ENCODE measurements at places on chromosomes 2 and 18.

DNA sequence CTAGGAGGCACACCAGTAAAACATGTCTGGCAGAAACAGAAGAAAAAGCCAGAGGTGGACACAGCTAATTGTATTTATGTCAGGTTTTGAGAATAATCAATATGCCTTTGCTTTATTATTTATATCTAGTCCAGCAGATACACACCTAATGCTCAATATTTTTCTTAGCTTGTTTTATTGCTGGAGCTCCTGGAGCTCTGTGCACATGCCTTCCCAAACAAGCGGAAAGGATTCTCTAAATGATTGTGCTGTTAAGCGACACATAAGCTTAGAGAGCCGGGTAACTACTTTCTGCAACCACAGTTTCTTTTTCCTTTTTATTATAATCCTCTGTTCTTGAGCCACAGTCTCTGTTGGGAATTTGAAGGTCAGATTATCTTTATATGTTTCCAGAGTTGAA, 177.3 kb upstream of the ST6GAL2 start:
- no peak for DNase-seq

- DNase-seq = no peak
Measured at GRCh38 chr2:176484838-176485237, 215.6 kb downstream of the MTX2 start.

- no peak for DNase-seq
Measured at GRCh38 chr18:34604591-34604990, 105.5 kb upstream of the DTNA start.

DNA sequence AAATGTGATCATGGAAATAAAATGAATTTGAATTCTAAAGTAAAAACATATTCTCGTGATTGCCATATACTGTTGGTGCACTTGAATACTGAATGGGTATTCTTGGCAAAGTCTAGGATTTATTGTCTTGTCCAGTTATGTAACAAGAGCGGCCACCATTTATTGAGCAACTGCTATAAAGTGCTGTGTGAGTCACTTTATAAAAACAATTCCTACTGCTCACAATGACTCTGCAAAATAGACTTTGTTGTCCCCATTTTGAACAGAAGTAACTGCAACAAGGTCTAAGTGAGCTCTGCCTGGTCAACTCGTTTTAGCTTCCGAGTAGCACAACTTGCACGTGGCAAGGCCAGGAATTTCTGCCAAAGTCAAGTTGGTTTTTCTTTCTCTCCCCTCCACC, 995.6 kb upstream of the FANCL start:
- no peak for DNase-seq

GRCh38 chr2:128169497-128169896, 78.5 kb downstream of the UGGT1 start:
- no peak for DNase-seq

- DNase-seq = no peak
Measured at GRCh38 chr2:11174222-11174621, 19.0 kb downstream of the SLC66A3 start.

DNA sequence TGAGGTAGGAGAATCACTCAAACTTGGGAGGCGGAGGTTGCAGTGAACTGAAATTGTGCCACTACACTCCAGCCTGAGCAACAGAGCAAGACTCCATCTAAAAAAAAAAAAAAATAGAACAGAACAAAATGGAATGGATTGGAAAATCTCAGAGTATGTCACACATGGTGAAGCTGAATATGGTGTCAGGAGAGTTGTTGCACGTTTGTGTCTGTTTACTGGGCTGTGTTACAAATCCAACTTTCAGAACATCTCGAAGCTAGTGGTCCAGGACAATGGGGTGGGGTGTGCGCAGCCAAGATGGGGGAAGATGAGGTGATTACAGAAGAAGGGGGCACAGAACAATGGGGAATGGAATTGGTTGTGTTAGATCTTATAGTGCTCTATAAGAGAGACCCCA, 17.6 kb downstream of the SAG start:
- no peak for DNase-seq

GRCh38 chr2:23745726-23746105, 181.2 kb downstream of the ATAD2B start:
- no peak for DNase-seq

DNA sequence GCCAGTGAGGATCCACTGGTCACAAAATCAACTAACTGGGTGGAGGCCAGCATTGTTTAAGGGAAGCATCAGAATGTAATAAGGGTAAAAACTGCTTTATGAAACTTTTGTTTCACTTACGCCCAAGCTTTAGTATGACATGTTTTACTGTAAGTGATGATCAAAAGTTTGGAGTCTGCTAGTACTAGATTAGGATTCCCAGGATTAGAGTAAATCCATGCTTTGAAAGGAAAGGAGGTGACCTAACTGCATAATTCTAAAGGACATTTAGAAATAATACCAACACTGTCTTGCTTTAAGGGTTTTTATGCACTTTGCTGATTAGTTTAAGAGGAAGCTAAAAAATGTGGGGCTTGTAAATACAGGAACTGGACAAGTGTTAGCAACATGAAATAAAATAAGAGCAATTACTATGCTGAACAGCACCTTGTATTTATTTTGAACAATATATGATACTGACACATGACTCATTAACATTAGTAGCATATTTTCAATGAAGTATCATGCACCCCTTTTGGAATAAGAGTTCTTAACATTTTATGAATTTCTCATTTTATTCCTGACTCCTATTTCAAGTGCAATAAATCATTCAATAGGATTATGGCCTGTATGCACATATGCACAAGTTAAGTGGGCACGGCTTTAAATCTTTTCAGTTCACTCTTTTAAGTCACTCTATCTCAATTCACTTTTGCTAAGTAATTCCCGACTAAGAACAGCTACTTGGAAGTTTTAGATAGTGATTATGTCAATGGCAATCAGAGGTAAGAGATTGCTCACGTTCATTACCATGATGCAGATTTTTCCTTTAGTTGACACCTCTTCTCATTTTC, 62.5 kb downstream of the STK39 start:
- DNase-seq = no peak

- no peak for DNase-seq
Measured at GRCh38 chr2:15243762-15244161, 317.4 kb downstream of the NBAS start.

DNA sequence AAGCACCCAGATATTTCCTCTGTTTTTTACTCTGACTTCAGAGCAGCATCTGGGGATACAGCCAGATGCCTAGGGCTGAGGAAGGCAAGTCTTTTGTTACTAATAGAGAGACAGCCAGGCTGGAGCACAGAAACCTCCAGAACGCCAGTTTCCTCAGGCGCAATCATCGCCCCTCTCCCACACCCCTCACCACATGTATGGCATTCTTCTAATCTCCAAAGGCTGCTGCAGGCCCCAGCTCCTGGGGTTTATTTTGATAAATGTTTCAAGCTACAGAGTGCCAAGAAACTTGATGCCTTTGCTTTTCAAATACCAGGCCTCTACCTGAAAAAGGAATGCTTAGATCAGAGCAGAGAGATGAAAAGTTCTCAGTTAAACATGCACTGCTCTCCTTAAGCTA, 283.6 kb downstream of the RBM43 start:
- DNase-seq = no peak

- DNase-seq = no peak
Measured at GRCh38 chr18:7902399-7902839, 335.3 kb downstream of the PTPRM start.

- no peak for DNase-seq
Measured at GRCh38 chr2:175062787-175063585, 57.8 kb upstream of the CHN1 start.

DNA sequence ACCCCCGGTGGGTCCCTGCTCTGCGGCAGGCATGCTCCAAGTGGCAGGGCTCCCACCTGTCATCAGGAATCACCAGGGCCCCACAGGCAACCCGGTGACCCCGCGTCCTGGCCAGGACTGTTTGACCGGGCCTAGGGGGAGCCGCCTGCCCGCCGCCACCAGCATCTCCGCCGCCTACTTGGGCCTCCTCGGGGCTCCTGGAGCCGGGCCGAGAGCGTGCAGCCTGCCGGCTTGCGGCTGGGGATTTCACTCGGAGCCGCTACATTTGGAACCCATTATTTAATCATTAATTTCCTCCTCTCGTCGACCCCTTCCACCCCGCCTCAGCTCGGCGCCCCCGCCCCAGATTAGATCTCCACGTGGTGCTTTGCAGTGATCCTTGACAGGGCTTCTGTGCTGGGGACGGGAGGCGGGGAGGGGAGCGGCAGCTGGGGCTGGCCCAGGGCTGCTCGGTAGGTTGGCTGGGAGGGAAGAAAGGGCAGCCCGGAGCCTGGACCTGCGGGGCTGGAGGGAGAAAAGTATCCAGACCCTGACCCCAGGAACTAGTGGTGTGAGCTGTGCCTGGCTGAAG, 295.4 kb downstream of the CYP26B1 start:
- no peak for DNase-seq

- no peak for DNase-seq
Measured at GRCh38 chr2:127608061-127609030, 37.6 kb upstream of the GPR17 start.

GRCh38 chr2:8239531-8240088, 442.2 kb upstream of the ID2 start:
- no peak for DNase-seq

DNA sequence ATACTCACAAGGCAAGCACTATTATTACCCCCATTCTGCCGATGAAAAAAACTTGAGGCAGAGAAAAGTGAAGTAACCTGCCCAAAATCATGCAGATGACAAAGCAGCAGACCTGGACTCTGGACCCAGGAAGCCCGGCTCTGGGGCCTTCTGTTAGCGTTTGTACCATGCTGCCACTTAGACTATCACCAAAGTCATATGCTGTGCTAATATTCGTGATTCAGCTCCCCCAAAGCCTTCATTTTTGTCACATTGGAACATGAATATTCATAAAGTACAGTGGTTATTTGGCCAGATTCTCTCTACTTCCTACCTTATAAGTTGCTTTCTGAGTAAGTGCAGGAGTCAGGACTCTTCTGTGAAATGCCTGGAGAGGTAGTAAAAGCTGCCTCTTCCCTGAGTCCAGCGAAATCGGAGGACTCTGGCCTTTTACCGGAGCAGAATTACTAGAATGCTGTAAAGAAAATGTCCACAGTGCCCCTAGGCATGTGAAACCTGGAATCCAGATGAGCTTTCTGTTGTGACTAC, 86.7 kb downstream of the FTCDNL1 start:
- no peak for DNase-seq

DNA sequence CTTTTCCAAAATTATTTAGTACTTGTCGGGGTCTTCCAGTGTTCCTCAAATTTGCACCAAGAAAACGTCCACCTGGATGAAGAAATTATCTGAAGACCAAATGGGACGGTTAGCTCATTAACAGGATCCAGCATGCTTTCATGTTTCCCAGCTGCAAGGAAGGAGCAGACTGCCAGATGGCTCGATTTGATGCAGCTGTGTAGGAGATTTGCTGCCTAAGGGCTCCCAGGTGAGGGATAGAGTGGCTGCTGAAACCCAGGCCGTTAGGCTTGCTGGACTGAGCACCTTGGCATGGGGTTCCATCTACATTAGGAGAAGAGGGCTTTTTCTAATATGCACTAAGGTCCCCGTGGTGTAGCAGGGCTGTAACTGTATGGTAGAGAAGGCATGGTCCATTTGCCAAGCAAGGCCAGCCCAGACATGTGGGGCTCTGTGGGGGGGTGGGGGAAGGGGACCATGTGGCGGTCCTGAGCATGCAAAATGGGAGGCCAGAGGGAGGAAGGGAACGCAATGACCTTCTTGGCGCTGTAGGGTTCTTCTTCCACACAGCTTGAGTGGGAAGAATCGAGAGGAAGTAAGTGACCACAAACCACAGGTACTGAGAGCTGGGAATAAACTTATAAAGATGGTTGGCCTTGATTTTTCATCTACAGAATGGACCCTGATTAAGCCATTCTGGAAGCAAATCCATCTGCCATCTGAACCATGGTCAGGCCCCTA, 144.0 kb downstream of the TMEM163 start:
- DNase-seq = no peak

GRCh38 chr2:17934721-17935120, 56.3 kb downstream of the KCNS3 start:
- no peak for DNase-seq

GRCh38 chr18:44393406-44393805, 287.3 kb upstream of the SETBP1 start:
- no peak for DNase-seq

- no peak for DNase-seq
Measured at GRCh38 chr18:43396266-43396665, 119.0 kb upstream of the SYT4 start.
